ENCODE measurements at places on chromosomes 1 and 21.
A peak's percentile ranks its signal among the peaks of the same experiment; 100 is the strongest.

GRCh38 chr1:65108025-65108642 is 39.9 kb upstream of the AK4 start:
- DNase-seq, result no peak

DNA sequence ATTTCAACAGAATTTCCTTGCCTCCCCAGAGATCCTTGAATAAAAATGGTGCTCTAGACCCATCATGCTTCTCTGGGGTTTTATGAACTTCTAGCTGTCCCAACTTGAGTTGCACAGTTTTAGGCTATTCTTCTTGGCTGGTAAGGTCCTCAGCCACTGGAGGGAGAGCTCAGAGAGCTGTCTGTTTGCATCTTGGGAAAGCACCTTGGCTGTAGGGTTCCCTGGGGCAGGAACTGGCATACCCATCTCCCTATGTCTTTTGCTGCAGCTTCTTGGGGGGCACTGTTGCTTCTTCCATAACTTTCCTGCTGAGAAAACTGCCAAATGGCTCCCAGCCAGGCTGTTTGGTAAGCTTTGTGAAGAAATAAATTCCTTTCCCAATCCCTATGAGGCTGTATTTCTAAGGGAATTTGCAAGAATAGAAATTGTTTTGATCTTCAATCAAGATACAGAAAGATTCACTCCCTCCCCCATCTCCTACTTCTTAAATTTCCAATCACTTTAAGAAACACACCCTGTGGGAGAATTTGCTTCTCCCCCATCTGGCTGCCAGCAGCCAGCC is 8.2 kb upstream of the FMOD start:
- no peak for DNase-seq

DNA sequence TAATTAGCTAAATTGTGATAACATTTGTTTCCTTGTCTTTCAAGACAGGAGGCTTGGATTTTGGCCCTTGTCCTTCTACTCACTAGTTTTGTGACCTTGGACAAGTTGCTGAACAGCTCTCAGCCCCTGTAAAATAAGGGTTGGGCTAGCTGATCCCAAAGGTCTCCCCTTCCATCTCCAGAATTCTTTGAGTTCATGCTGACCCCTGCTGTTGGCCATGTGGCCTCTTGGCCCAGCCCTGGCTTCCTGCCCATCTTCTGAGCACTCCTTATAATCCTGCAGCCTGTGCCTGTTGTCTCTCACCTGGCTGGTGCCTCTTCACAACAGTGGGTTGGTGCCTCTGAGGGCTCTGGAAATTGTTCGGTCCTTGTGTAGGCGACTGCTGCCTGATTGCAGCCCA is 10.1 kb downstream of the PTGFRN start:
- DNase-seq, result no peak

DNA sequence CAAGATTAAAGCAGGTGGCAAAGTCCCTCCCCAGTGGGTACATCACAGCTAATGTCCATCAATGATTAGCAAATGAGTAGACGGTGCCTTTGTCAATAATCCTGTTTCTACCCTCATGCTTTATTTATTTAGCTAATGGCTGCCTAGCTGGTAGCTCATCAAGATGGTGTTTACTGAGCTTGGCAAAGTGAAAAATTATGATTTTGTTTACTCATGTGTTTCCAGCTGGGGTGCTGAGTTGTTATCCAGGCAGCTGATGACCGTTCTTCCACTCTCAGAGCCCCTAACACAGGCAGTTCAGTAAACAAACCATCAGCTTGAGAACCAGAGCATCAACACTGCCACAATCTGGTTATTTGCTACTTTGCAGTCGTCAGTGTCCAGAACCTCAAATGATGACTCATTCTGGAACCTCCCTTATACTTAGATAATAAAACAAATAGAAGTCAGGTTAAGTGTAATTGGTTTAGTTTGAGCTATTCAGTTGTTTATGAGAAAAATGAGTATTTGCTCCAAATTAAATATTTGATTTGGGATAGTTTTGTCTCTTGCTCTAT is 163.9 kb downstream of the ST6GALNAC5 start:
- no peak for DNase-seq

DNA sequence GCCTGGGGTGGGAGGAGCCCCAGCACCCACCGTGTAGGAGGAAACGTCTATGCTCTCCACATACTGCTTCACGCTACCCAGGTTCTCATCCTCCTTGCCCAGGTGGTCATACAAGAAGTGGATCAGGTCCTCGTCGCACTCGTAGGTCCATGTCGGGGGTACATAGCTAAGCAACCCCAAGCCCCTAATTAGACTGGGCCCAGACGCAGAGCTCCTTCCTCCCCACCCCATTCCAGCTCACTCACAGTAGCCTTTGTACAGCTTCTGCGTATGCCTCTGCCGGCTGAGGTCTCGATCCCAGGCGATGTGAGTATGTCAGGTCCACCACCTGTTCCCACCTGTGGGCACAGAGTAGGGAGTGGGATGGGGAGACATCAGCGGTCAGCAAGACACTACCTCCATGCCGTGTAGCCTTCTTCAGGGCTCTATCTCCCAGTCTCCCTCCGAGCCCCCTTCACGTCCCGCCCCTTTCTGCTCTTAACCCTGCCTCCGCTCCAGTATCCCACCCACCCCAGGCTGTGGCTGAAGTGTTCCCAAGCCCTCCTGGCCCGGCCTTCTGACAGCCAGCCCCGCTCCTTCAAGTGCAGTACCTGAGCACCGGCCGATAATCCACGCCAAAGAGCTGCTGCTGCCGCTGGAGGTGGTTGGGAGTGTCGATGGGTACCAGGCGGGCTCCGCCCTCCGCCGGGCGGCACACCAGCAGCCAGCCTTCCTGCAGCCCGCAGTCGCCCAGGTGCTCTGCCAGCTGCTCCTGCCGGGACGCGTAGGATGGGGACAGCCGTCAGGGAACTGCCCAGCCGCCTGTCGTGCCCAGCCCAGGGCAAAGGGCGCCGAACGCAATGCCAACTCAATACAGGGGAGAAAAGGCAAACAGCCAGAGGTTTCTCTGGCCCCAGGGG is 919 bp downstream of the HECTD3 start:
- peak; percentile 17 for DNase-seq

DNA sequence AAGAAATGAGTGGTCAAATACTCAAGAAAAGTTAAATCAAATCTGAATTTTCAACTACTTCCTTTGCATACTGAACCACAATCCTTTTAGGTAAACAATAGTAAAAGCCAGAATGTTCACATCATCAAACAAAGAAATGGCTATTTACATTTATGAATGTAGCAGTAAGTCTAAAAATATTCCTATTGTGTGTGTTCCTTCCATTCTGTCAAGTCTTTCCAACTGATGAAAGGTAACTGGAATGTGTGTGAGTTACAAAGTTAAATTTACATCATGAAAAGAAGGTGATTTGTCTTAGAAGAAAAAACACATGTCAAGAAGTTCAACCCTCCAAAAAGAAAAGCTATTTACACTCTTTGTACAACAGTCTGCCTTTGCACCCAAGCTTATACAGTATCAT is 203.1 kb downstream of the SIPA1L2 start:
- DNase-seq, result no peak

DNA sequence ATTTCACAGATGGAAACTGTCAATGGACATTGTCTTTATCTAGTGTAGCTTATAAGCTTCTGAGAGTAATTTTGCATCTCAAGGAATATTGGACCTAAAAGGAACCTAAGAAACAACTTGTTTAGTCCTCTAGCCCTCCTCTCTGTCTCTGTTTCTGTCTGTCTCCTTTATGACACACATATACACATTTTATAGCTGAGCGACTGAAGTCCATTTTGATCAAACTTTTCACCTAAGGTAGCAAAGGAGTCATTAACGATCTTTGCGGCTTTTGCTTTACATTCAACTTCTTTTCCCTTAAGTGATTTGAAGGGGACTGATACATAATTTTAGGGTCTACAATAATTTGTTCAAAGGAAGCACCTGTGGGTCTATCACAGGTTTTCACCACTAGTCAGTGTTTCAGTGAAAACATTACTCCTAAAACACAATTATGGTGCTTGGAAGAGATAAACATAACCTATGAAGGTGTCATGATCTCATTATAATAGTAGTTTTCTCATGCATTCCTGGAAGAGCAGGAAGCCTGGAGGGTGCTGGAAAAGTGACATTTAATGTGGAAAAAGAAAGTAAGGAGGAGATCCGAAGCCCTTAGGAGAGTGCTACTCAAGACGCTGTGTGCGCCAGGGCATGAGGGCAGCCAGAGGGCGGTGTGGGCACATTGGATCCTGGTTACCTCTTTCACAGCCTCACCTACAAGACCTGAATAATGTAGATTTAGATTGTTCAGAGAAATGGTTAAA is 248.6 kb downstream of the DNM3 start:
- DNase-seq, result peak; percentile 60

DNA sequence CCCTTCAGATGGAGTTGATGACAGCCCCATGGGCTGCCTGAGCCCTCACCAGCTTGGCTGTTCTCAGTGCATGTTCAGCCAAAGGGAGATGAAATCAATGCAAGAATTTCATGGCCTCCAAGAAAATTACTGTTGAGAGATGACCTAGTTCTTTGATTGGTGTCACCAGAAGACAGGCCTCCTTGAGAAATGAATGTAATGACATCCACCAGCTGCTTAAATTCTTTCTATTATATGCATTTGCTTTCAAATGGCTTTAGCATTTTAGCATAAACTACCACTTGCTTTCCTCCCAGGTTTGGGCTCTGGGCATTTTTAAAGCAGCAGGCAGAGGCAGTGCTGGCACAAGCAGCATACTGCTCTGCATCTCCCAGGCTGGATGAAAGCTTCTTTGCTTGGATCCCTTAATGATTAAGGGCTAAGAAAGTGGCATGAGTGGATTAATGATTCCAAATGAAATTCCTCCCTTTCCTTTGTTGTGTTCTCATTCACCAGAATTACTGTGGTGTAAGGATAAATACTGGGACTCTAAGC is 278.4 kb downstream of the ZNF326 start:
- DNase-seq, result peak; percentile 32

DNA sequence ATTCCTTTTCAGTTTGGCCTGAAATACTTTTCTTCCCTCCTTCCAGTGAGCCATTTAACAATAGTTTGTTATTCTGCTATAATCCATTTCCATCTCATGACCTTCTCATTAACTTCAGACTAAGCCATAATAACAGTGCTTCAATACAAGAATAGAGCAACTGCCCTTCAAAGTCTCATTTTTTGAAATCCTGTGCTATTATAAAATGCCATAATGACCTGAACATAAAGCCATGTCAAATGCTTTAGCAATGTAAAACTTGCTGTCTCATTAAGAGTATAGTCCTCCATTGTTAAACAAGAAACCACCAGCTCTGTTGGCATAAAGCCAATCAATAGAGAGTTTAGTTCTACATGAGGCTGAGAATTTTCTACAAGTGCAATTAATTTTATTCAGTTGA is 9.6 kb upstream of the PIGK start:
- no peak for DNase-seq

- DNase-seq, result no peak
Measured at GRCh38 chr21:43885721-43886120, 20.7 kb downstream of the AGPAT3 start.

GRCh38 chr1:39063775-39064174 is 37.6 kb downstream of the NDUFS5 start:
- DNase-seq, result no peak
